ENCODE measurements at places on chromosomes 5 and 9.
A peak's percentile ranks its signal among the peaks of the same experiment; 100 is the strongest.

DNA sequence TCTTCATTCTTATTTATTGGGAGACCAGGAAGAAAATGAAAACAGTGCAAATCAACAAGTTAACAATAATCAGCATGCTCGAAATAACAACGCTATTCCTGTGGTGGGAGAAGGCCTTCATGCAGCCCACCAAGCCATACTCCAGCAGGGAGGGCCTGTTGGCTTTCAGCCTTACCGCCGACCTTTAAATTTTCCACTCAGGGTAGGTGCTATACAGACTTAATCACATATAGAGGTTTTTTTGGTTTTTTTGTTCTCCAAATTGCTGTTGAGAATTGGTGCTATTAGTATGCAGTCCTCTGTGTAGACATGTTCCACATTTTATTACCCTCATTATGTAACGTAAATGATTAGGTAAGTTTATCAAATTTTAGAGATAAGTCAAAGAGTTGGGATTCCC, 30.3 kb upstream of the ROPN1L start:
- DNase-seq: no peak

GRCh38 chr9:100058699-100059579, 39.9 kb downstream of the ERP44 start:
- DNase-seq: no peak

DNA sequence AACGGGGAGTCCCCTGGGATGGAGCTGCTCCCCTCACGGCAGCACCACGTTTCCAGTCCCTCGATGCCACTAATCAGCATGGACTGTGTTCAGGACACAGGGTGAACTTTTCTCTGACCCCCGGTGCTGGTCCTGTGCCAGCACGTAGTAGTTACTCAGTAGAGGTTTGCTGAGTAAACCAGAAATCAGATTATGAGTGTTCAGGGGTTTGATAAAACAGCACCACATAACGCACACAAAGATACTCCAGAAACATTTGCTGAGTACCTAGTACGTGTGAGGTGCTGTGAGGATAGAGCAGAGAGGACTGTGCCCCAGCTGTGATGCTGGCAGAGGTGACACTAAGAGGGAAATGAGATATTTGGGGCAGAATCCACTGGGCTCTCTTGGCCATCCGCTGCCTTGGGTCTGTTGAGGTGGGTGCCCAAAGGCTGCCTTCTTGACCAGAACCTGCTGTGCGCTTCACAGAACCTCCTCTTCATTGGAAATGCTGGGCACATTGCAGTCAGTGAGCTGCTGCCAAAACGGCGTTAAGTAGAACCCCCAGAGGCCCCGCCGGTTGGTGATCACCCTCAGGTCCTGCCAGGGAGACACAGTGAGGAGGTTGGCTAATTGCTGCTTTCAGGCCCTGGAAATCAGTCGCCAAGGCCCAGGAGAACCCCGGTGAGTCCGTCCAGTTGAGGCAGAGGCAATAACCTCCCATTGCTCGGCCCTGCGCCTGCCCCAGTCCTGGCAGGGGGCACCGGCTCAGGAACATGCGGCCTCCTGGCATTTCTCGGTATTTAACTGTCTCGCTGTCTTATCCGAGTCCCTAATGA, 49.4 kb downstream of the NEURL1B start:
- no peak for DNase-seq

- no peak for DNase-seq
Observed at GRCh38 chr9:73152953-73153352, 1.3 kb downstream of the ANXA1 start.

GRCh38 chr5:2631758-2632157, 119.7 kb downstream of the IRX2 start:
- DNase-seq: no peak

- no peak for DNase-seq
Observed at GRCh38 chr5:79318935-79319614, 83.1 kb downstream of the JMY start.

DNA sequence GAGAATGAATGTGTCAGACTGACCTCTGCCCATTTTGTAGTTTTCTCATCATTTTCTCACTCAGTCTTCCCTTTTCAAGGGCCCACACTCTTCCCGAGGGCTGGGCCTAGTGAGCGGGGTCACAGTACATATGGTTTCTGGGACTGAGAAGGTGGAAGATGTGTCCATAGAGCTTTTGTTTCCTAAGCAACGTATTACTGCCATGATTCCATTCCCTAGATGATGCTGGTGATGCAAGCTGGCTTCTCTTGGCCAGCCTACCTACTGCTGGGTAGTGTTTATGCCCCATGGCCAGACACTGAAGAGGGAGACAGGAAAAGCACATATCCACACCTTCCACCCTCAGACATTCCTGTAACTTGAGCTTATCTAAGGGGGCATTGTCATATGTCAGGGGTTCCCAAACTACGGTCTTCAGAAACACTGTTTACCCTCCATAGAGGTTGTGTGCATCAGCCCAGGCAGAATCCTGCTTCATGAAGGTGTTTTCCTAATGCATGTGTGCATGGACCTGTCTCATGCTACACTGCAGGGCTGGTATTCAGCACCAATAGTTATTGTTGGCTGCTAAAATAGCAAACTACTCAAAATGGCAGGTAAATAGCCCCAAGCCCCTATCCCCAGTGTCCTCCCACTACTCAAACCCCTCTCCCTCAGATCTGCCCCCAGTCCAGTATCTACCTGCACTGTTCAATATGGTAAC, 9.5 kb downstream of the IRF1 start:
- no peak for DNase-seq

DNA sequence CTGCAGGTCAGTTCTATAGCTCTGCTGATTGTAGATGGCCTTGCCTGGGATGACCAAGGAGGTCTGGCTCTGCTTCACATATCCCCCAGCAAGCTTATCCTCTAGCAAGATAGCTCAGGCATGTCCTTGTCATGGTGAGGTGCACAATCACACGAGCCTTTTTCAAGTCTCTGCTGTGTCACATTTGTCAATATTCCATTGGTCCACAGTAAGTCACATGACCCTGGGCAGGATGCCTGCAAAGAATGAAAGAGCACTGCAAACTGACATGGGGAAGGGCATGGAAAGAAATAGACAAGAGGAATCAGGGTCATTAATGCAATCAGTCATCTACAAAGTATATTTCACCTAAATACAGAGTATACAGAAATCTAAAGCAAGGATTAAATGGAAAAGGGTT, 142.0 kb downstream of the RORB start:
- DNase-seq: no peak

DNA sequence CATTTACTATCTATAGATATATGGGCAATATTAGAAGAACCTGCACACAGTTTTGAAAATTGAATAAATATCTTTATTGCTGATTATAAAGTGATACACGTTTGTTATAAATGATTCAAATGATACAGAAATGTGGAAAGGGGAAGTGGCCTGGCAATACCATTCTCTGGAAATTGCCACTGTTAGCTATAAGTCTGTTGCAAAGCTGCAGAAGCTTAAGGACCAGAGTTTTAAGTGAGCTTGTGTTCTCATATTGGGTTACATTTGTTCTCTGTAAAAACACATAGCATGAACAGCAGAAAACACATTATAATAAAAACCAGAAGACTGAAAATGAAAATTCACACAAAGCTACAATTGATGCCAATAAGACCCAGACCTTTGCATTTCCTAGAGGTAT, 59.6 kb downstream of the RASGRF2 start:
- no peak for DNase-seq

DNA sequence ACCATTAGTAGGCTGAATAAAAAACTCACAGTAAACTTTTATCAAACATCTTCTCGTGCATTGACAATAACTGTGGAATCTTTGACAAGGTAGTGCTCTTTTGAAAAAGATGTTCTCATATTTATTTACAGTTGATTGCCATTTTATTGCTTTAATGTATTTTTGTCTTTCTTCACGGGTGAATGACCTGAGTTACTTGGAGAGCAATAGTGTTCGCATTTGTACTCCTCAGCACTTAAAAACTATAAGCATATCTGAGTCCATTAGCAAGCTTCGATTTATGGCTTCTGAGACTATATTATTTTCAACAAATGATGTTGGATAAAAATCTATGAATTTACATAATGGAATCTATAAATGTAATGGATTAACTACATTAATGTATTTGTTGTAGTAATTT, 1012.3 kb downstream of the CDH9 start:
- DNase-seq: no peak

GRCh38 chr9:129939431-129939830, 103.6 kb downstream of the FNBP1 start:
- peak; percentile 45 for DNase-seq

GRCh38 chr9:93730648-93731047, 154.3 kb downstream of the PHF2 start:
- no peak for DNase-seq

GRCh38 chr5:118007262-118007661, 981.1 kb downstream of the DTWD2 start:
- no peak for DNase-seq

GRCh38 chr5:64665243-64665642, 25.1 kb upstream of the SHISAL2B start:
- no peak for DNase-seq

DNA sequence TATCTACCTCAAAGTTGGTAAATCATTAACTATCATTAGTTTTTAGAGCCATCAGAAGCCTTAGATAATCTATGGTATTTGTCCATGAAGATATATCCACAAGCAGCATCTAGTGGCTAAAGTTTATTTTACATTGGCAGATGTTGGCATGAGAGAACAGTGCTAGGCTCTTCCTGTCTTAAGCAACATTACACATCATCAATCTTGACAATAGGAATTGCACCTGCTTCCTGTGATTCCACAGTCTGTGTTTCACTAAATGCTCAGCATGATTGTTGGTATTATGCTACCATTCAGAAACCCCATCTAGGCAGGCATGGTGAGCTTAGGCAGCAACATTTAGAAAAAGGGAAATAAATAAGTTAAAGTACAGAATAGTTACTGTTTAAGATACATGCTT, 246.6 kb downstream of the SLCO4C1 start:
- DNase-seq: no peak

DNA sequence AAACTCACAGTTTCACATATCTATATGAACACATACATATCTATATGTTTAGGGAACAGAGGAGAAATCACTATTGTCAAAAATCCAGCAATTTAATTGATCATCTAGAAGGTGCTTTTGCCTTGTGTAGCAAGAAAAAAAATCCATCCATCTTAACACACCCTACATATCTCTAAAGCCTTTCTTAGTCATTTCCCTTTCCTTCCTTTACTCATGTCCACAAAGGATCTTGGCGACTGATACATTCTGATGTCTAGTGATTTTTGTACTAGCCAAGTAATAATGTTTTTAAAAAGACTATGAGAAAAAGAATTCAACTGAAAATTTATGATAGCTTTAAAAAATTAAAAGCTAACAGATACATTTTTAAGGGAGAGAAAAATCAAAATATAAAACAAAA, 22.5 kb downstream of the ZDHHC21 start:
- no peak for DNase-seq

DNA sequence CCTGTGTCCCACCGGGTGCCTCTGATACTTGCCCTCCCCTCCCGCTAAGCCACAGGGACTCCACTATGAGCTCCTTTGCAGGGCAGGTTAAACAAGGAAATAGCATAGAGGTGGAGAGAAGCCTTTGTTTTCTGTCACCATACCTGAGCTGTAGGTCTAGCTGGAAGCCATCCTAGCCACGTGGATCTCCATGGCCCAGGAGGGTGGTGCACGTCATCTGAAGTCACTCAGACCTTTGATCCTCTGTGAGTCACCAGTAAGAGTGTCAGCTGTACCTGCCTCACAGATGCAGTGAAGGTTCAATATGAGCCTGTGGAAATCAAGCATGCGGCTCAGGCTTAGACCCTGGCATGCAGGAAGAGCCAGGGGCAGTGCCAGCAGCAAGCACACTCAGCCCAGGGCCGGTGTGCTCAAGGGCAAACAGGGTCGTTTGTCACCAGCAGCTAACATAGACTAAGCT, 55.1 kb downstream of the ASS1 start:
- DNase-seq: no peak

DNA sequence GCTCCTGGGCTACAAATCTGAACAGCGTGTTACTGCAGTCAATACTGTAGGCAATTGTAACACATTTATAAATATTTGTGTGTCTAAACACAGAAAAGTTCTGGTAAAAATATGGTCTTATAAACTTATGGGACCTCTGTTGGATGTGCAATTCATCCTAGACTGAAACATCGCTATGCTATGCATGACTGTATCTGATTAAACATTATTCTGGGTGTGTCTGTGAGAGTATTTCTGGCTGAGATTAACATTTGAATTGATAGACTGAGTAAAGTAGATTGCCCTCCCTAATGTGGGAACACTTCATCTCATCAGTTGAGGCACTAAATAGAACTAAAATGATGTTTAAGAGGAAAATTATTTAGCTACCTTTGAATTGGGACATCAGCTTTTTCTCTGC, 24.3 kb upstream of the PRDM9 start:
- no peak for DNase-seq

DNA sequence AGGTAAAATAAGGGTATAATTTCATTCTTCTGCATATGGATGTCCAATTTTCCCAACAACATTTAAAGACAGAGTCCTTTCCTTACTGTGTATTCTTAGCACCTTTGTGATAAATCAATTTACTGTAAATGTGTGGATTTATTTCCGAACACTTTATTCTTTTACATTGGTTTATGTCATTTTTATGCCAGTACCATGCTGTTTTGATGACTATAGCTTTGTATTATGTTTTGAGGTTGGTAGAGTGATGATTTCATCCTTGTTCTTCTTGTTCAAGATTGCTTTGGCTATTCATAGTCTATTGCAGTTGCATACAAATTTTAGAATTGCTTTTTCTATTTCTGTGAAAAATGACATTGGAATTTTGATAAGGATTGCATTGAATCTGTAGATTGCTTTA, 53.4 kb upstream of the CCDC152 start:
- no peak for DNase-seq

- no peak for DNase-seq
Observed at GRCh38 chr5:160452036-160452435, 30.4 kb downstream of the PTTG1 start.

DNA sequence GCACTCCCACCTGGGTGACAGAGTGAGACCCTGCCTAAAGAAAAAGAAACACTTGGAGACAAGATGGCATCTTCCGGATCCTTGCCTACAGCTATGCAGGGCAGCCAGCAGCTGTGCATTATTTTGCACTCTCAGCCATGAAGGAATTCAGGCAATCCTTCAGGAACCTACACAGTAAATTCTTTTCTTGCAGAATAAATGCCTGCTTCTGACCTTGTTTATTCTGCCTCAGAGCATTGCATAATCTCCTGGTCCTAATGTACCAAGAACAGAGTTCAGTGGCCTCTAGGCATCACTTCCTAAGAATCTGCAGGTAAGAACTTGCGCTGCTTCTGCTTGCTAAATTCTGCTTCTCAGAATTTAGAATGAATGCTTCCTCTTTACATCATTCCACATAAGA, 16.8 kb downstream of the GLDC start:
- no peak for DNase-seq

DNA sequence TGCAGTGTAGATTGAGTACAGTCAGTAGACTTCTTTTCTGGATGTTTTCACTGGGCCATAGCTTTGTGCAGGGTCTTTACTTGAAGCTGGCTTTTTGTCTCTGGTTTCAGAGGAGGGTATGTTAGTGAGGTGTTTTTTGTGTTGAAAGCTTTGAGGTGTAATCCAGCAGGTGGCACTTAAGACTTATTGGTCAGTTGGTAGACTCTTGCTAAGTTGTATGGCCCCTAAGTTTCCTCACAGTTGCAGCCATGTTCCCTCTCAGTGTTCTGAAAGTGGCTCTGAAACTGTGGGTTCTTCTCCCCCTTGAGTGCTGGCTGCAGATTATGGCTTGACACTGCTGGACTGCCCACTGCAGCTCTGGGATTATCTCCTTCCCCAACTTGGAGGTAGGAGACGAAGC, 55.7 kb upstream of the SLC44A1 start:
- no peak for DNase-seq

Measured in cerebellar nuclear complex (tissue), 1 donor.